ENCODE measurements at places on chromosomes 5 and 9.

GRCh38 chr5:9624196-9624947 lies 5.8 kb downstream of the TAS2R1 start:
- no peak for DNase-seq

DNA sequence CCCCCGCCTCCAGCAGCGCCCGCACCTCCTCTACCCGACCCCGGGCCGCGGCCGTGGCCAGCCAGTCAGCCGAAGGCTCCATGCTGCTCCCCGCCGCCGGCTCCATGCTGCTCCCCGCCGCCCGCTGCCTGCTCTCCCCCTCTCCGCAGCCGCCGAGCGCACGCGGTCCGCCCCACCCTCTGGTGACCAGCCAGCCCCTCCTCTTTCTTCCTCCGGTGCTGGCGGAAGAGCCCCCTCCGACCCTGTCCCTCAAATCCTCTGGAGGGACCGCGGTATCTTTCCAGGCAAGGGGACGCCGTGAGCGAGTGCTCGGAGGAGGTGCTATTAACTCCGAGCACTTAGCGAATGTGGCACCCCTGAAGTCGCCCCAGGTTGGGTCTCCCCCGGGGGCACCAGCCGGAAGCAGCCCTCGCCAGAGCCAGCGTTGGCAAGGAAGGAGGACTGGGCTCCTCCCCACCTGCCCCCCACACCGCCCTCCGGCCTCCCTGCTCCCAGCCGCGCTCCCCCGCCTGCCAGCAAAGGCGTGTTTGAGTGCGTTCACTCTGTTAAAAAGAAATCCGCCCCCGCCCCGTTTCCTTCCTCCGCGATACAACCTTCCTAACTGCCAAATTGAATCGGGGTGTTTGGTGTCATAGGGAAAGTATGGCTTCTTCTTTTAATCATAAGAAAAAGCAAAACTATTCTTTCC lies 19.3 kb downstream of the CDKN2A start:
- no peak for DNase-seq

- no peak for DNase-seq
Measured at GRCh38 chr5:116032991-116033390, 719 bp downstream of the ARL14EPL start.

- DNase-seq, result no peak
Measured at GRCh38 chr5:51377151-51378060, 5.8 kb upstream of the ISL1 start.

- DNase-seq, result no peak
Measured at GRCh38 chr5:142831009-142831383, 60.8 kb downstream of the ARHGAP26 start.

- no peak for DNase-seq
Measured at GRCh38 chr9:118209343-118209742, 505.1 kb downstream of the TLR4 start.

DNA sequence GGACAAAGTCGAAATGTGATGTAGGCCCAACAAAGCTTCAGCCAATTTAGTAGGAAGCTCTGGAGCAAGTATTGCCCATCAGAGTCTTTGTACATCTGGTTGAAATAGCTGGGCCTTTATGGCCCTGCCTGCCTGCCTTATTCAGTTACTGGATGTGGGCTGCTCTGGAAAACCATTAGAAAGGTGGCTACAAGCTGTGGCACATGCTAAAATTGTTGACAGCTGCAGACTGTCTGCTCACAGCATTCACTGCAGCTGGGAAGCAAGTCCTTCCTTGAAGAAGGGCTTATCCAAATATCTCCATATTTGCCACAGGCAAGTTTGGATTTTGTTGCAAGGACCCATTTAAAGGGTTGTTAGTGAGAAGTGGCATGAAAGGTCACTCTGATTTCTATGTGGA lies 24.4 kb downstream of the SMIM15 start:
- DNase-seq, result no peak

DNA sequence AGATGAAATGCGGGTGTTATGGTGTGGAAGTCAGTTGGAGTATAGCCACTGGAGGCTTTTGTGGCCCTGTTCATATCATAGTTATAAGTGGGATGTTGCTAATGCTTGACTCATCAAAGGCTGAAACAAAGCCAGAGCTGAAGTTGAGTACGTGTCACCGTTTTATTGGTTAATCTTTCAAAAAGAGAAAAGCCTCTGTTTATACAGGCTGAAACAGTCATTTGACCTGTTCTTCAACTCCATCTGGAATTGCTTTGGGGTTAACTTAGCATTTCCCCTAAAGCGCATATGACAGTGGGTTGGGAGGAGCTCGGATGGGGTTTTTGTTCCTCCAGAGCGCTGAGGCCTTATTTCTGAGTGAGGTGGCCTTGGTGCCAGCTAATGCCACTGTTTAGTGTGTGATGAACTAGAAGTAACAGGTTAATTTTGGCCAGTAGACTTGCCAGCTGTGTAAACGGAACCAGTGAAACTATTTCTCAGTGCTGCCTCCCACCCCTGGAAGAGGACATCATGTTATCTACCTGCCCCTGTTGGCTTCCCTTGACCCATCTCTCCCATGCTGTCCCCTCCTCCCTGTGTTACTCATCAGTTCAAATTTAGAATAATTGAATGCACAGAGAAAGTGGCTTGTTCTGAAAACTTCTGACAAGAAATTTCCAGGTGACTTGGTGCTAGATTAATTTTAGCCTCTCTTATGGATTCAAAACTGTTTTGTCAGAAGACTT lies 34.2 kb downstream of the MTAP start:
- no peak for DNase-seq

- DNase-seq, result no peak
Measured at GRCh38 chr9:121671612-121672155, 20.2 kb downstream of the DAB2IP start.

GRCh38 chr5:14665101-14665822 lies 744 bp downstream of the OTULIN start:
- DNase-seq, result peak; percentile 67

All from NAMALWA (cell line).